Activated T-cell treated with anti-CD3 and anti-CD28 coated beads, Interleukin-2, amount 50 U/mL, for 72 hours (primary cell): ENCODE measurements at places on chromosomes 11 and 22. TPM values are rescaled to one million over a fixed set of nuclear protein-coding genes. Genes with fewer than 3 reads are reported as not detected.

GRCh38 chr11:119802670-119803069 lies 73.7 kb upstream of the NECTIN1 start:
- no peak for DNase-seq

GRCh38 chr11:125075242-125075625 lies 12.1 kb downstream of the SLC37A2 start:
- no peak for DNase-seq

DNA sequence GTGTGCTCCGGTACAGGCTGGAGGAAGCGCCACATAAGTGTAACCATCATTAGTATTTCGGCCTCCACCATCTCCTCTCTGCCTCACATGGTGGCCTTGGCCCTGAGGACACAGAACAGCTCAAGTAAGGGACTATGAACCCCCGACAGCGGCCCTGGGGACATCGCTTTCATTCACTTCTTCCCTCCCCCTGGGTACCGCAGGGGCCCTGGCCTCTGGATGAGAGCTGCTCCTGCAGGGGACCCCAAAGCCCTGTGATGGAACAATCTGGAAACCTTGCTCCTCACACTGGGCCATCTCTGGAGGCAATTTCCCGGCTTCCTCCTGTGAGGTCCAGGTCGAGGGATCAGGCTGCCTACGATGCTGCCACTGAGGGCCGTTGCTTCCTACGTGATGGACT lies 565.5 kb downstream of the BRD1 start:
- no peak for DNase-seq

DNA sequence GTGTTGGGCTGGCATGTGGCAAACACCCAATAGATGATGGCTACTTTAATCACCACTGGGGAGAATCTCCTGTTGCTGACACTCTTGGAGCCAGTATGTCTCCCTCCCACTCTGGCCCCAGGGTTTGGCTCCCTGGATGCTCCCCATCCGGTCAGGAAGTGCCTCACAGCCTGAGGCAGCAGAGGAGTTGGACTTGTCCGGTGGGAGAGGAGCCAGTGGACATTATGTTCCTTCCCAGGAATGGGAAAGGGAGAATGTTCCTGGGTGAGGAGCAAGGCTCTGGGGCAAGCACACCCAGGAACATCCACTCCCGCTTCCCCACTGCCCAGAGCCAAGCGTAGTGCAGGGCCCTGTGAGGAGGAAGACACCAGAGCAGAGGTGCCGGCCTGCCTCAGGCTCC lies 84.6 kb upstream of the NAV2 start:
- no peak for DNase-seq

DNA sequence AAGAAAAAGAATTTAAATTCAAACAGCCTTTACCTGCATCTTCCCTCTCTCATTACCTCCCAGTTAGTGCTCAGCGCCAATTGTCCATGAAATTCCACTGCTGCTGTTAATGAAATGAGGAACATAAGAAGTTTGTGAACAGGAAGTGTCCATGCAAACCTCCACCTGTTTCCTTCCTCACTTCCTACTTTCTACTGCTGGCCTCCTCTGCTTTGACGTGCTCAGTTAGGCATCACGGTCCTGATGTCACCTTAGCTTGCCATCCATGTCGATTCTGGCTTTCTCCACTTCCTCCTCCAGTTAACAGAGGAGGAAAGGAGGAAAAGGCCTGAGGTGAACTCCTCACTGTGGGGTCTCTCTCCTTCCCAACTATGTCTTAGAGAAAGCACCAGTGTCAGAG lies 26.9 kb upstream of the HTR3A start:
- DNase-seq, result no peak

APLNR gene
- total RNA-seq, result not detected
